D341Med (cell line): ENCODE measurements at places on chromosomes 13 and 19.

DNA sequence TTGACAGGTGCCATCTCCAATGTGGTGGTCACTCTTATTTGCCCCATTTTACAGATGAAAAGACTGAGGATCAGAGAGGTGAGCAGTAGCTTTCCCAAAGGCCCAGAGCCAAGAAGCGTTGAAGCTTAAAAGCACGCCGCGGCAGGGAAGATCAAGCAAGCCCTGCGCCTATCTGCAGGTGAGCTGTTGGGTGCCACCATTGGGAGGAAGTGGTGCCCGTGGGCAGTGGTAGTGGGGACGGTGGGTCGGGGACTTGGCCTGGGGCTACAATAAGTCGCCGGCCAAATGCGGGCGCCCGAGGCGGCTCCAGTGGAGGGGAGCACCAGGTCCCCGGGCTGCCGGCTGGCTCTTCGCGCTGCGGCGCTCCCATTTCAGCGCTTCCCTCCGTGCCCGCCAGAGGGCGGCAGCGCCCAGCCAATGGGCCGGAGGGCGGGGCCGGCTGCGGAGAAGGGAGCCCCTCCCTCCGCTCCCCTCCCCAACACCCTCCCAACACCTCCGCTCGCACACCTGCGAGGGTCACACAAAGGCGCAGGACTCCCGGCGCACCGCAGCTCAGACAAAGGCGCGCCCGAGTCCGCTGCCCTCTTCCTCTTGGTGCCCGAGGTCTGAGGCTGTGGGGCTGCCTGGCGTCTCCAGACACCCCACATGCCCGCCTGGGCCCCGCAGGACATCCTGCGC is 744 bp upstream of the POU2F2 start:
- peak; percentile 97 for DNase-seq

DNA sequence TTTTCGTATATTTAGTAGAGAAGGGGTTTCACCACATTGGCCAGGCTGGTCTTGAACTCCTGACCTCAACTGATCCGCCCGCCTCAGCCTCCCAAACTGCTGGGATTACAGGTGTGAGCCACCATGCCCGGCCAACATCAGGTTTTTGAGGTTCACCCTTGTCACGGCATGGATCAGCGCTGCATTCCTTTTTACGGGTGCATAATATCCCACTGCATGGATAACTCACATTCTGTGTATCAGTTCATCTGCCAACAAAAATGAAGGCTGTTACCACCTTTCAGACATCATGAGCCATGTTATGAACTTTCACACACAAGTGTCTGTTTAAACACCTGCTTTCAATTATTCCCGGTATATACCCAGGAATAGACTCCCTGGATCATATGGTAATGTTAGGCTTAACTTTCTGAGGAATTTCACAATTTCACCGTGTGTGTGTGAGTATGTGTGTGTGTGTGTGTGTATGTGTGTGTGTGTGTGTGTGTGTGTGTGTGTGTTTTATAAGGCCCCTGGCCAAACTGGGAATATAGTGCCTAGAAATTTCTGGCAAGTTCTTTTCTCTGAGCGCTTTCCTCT is 52.2 kb downstream of the AP1M1 start:
- no peak for DNase-seq

GRCh38 chr13:75225288-75226032 is 256.5 kb downstream of the TBC1D4 start:
- no peak for DNase-seq

DNA sequence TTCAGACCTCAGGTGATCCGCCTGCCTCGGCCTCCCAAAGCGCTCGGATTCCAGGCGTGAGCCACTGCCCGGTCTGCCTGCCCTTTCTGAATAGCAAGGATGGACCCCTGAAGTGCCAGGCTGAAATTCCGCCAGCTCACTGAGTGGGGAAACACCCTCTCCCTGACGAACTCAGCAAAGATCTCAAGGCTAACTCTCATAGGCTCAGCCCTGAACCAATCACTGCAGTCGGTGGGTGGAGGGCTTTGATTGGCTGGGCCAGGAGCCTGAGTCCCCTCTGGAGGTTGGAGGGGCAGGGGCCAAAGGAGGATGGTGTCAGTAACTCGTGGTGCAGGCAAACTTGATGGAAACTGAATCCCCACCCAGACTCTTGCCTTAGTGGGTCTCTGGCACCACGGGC is 11.2 kb upstream of the COMP start:
- DNase-seq = peak; percentile 48

GRCh38 chr13:48132961-48133360 is 38.1 kb upstream of the MED4 start:
- no peak for DNase-seq

DNA sequence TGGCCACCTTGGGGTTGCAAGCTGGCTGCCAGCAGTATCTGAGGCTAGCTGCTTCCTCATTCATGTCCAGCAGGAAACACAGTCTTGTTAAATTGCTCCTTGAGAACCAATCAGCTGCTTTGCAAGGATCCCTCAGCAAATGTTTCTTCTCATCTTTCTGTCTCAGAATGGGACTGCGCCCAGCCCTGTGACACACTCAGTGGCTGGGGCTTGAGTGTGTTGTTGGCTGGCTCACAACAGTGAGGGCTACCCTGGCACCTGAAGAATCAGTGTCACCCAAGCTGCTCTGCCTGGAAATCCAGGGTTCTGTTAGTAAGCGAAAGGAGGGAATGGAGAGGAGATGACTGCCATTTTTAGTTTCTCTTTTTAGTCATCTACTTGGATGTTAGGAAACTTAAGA is 317.2 kb downstream of the DCT start:
- DNase-seq = no peak

GRCh38 chr19:8324186-8325050 is 3.1 kb downstream of the RPS28 start:
- no peak for DNase-seq

GRCh38 chr13:23386533-23386932 is 47.0 kb downstream of the SACS start:
- no peak for DNase-seq

DNA sequence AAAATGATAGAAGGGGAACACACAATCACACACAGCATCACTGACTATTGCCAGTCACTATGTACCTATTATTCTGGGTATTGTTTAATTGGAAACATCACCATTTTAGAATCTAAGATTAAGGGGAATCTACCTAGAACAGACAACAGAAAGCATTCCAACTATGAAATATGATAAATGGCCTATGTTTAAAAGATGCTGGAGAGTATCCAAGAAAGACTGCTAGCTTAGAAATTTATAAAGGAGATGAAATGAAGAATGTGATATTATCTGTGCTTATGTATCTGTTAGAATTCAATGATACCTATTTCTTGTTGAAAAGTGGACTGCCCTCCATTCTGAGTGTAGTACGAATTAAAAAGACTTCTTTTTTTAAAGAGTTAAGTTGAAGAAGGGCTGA is 50.5 kb downstream of the KCNRG start:
- no peak for DNase-seq

DNA sequence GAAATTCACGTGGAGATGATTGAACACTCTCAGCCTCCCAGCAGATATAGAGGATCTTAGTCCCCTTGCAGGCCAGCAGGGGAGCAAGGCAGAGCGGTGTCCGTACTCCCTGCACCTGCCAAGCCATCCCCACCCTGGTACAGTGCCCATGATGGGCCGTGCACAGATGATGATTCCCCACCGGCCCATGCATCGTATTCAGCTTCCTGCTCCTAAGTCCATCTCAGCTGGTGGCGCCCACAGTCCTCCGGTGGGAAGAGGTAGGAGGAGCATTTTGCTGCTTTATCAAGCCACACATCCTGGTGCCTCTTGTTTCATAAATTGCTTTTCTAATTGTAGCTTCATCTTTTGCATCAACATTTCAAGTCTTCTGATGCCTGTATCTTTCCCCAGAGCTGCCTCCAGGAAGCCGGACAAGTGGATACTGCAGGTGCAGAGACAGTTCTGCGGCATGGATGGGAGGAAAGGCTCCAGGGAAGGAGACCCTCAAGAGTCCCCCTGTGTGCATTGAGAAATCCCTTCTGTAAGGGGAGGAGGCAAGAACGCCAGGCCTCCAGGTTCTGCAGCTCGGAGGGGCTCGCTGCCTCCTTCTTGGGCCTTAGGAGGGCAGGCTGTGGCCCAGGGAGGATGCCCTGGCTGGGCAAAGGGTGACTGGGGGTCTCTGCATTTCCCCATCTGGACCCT is 55.3 kb downstream of the F2RL3 start:
- DNase-seq = peak; percentile 18

DNA sequence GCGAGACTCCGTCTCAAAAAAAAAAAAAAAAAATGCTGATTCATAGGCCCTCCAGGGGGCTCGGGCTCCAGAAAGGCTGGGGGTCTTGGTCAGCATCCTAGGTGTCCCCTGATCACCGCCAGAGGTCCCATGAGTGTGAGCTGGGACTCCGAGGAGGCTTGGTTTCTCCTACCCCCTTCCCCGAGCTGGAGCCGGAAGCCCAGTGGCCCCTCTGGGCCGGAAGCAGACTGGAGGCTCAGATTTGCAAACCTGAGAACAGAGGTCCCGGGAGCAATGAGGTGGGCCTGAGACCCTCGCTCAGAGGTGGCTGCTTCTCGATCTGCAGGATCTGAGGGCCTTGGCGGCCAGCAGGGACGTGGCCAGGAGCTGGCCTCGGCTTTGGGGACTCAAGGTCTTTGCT is 41.5 kb downstream of the EFNA2 start:
- DNase-seq = no peak

DNA sequence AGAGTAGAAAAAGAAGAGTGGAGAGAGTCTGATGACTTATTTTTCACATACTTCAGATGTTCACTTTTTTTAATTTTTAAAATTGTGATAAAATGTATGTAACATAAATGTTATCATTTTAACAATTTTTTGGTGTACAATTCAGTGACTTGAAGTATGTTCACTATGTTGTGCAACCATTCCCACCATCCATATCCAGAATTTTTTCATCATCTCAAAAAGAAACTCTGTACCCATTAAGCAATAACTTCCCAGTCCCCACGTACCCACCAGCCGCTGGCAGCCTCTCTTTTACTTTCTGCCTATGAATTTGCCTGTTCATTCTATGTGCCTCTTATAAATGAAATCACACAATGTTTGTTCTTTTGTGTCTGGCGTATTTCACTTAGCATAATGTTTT is 43.3 kb downstream of the SKA3 start:
- no peak for DNase-seq

DNA sequence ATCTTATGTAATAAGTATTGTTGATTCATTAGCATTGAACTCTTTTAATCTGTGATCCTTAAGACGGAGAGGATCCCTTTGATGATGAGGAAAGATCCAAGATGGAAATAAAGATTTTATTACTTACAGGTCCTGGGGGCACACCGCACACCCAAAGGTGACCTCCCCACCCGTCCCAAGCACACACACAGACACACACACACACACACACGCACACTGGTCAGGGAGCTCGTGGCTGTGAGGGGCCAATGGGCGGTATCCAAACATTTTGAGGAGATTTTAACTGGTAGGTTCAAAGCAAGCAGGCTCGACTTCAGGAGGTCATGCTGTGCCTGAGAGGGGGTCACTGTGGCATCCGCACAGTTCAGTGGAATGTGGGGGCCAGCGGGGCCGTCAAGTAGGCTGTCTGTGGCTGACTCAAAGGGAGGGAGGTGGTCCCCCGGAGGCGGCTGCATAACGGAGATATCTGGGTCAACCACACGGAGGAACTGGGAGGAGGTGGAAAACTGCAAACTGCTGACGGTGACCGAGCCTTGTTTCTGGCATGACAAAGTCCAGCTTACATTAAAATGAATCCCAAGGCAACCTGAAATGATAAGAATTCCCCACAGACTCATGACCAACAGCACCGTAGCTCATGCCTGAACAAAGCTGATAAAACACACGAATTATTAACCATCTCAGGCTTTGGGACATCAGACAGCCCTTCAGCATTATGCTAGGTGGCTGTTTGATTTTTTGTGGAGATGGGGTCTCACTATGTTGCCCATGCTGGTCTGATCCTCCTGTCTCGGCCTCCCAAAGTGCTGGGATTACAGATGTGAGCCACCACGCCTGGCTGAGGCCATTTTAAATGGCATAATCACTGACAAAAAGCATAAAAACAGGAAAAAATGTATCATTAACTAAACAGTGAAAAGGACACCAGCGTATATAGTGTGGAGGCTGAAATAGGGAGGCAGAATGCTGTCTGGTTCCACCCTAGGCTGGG is 20.9 kb upstream of the SIGLEC11 start:
- no peak for DNase-seq

DNA sequence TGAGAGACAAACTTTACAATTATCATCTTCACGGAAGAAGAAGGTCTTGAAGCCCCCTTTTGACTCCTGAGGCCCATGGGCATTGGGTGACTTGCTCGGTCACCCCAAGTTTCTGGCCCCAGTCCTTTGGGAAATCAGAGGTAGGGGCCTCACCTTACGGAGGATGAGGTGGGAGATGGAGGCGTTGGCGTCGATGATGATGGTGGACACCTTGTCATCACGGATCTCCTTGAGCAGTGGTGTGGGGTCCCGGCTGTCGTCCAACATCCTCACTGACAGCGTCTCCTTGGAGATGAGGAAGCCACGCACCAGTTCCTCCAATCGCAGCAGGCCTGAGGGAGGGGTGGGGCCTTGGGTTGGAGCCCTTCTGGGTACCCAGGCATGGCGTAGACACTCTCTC is 10.8 kb downstream of the GRIK5 start:
- DNase-seq = no peak

DNA sequence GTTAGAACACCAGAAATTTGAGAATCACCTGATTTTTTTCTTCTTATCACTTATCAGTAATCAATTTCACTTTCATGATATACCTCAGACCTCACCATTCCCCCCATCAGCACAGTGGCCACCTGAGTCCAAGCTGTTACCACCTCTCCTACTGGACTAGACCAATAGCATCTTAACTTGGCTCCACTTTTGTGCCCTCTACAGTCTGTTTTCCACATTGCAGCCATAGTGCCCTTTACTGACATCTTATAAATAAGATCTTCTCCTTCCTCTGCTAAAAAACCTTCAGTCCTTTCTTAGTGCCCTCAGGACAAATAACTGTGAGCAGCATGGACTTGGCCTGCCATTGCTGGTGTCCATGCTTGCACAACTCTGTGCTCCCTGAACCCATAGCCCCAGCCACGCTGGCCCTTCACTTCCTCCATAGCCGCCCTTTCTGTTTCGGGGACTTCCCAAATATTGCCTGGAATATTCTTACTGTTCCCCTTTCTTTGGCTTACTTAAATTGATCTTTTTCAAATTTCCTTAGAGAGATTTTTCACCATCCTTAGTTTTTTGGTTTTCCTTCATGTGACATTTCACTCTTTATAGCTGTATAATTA is 380.8 kb downstream of the LMO7 start:
- DNase-seq = peak; percentile 50

DNA sequence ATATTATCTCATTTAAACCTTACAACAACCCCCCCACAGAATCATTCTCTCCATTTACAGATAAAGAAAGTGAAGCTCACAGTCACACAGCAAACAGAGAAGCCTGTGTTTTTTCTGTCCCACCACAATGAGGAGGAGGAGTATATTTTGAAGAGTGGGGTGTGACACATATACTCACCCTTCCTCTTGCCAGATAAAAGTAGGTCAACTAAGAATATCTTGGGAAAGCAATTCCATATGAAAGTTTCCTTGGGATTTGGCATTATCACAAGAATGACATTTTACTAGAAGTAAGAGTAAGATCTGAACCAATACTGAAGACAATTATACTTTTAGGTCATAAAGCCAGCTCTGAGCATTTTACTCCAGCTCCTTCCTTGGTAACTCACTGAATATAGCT is 287.5 kb upstream of the HTR2A start:
- no peak for DNase-seq

- DNase-seq = no peak
Observed at GRCh38 chr19:1102407-1103131, 1.2 kb upstream of the GPX4 start.

GRCh38 chr19:10654610-10655456 is 687 bp downstream of the ILF3 start:
- peak; percentile 95 for DNase-seq
